ENCODE measurements at places on chromosomes 13 and 19. TPM values are rescaled to one million over a fixed set of nuclear protein-coding genes. Genes with fewer than 3 reads are reported as not detected.

Gene RASIP1
- total RNA-seq = not detected

Gene OR7A5
- not detected for total RNA-seq

Gene ZFP82
- 3.6 TPM for total RNA-seq

Gene RYR1
- 0.65 TPM for total RNA-seq

- H3K36me3 ChIP-seq = no peaks in the 10 kb centered on the region
- H3K4me3 ChIP-seq = no peak overlapping the region
- H3K27ac ChIP-seq = no peak overlapping the region
- no peaks in the 10 kb centered on the region for H3K4me1 ChIP-seq
Observed at GRCh38 chr19:282501-282900, 8.7 kb downstream of the PLPP2 start.

DNA sequence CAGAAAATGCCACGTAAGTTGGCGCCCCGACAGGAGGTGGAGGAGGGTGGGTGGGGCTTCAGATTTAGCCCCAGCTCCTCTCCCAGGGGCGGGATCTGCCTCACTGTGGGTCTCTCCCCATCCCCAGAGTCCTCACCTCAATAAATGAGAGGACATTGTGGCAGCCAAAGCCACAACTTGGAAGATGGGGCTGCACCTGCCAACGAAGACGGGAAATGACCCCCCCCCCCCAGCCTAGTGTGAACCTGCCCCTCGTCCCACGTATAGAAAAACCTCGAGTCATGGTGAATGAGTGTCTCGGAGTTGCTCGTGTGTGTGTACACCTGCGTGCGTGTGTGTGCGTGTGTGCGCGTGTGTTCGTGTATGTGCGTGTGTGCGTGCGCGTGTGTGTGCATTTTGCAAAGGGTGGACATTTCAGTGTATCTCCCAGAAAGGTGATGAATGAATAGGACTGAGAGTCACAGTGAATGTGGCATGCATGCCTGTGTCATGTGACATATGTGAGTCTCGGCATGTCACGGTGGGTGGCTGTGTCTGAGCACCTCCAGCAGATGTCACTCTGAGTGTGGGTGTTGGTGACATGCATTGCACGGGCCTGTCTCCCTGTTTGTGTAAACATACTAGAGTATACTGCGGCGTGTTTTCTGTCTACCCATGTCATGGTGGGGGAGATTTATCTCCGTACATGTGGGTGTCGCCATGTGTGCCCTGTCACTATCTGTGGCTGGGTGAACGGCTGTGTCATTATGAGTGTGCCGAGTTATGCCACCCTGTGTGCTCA, 1.5 kb upstream of the TRAPPC5 start:
- no peaks in the 10 kb centered on the region for H3K27me3 ChIP-seq
- H3K36me3 ChIP-seq = peaks cover 13% of the 10 kb centered on the region
- DNase-seq = no peak

GRCh38 chr19:17865364-17866311, 5.9 kb downstream of the RPL18A start:
- no peak for DNase-seq
- H3K36me3 ChIP-seq = peaks cover 36% of the 10 kb centered on the region
- H3K27ac ChIP-seq = no peak overlapping the region
- H3K4me3 ChIP-seq = no peak overlapping the region
- H3K27me3 ChIP-seq = no peaks in the 10 kb centered on the region

GRCh38 chr19:4068047-4068966, 1.6 kb upstream of the ZBTB7A start:
- H3K4me1 ChIP-seq = peaks cover 40% of the 10 kb centered on the region
- peak overlapping the region; percentile 92 for H3K27ac ChIP-seq
- DNase-seq = peak; percentile 58
- H3K27me3 ChIP-seq = no peaks in the 10 kb centered on the region
- peak overlapping the region; percentile 66 for H3K4me3 ChIP-seq

DNA sequence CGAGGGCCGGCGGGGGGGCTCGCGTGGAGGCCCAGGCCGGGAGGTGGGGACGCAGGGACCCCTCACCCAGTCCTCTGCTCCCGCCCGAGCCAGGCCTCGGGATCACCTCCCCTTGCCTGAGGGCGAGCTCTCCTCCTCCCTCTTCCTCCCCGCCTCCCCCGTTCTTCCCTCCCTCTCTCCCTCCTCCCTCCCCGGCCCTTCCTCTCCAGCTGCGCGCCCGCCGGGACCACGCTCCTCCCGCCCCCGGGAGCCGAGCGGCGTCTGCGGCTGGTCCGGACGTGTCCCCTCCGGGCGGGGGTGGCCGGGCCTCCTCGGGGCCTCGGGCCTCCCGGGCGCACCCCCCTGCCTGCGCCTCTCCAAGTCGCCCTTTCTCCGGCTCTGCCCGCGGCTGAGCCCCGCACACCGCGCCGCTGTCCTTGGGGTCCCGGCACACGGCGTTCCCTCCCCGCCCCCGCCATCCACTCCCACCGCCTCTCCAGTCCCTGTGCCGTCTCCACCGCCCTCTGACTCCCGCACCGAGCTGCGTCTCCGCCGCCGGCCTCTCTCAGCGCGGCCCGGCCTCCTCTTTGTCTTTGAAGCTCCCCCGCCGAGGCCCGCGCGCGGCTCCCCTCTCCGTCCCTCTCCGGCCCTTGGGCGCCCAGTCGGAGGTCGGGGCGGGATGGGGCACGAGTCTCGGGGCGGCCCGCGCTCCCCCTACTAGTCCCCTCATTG, 5.7 kb downstream of the SOX1 start:
- no peak overlapping the region for H3K4me3 ChIP-seq
- H3K36me3 ChIP-seq = no peaks in the 10 kb centered on the region
- no peak for DNase-seq

GRCh38 chr13:106640515-106640914, 72.6 kb upstream of the ARGLU1 start:
- no peak overlapping the region for H3K4me3 ChIP-seq
- H3K27me3 ChIP-seq = no peaks in the 10 kb centered on the region
- no peaks in the 10 kb centered on the region for H3K36me3 ChIP-seq
- no peak overlapping the region for H3K27ac ChIP-seq
- DNase-seq = no peak

- H3K4me1 ChIP-seq = no peaks in the 10 kb centered on the region
- no peak overlapping the region for H3K4me3 ChIP-seq
- H3K36me3 ChIP-seq = no peaks in the 10 kb centered on the region
Observed at GRCh38 chr19:835210-835810, 5.5 kb upstream of the PRTN3 start.

GRCh38 chr19:6498294-6499036, 3.6 kb downstream of the TUBB4A start:
- peaks cover 15% of the 10 kb centered on the region for H3K4me1 ChIP-seq
- no peak overlapping the region for H3K27ac ChIP-seq
- no peaks in the 10 kb centered on the region for H3K36me3 ChIP-seq
- H3K4me3 ChIP-seq = no peak overlapping the region

- H3K4me3 ChIP-seq = no peak overlapping the region
- H3K4me1 ChIP-seq = no peaks in the 10 kb centered on the region
- peaks cover 12% of the 10 kb centered on the region for H3K27me3 ChIP-seq
- no peaks in the 10 kb centered on the region for H3K36me3 ChIP-seq
Observed at GRCh38 chr19:33622809-33623511, 1.2 kb downstream of the CHST8 start.

DNA sequence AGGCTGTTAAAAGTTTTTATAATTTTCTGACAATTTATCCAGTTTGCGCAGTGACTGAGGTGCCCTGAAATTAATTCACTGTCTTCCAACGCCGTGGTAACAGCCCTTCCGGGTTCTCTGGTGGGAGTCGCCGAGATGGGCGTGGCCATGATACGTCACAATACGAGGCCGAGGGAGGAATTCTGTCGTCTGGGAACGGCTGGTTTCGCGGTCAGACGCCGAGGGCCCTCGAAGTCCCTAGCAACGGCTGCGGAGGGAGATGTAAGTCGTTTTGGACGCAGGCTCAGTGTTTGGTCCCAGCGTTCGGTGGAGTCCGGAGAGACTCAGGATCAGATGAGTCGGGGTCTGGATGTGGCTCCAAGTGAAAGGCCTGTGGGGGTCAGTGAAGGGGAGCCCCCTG, 21.7 kb downstream of the ZNF613 start:
- H3K27ac ChIP-seq = no peak overlapping the region
- H3K27me3 ChIP-seq = no peaks in the 10 kb centered on the region
- H3K4me1 ChIP-seq = no peaks in the 10 kb centered on the region
- DNase-seq = no peak

DNA sequence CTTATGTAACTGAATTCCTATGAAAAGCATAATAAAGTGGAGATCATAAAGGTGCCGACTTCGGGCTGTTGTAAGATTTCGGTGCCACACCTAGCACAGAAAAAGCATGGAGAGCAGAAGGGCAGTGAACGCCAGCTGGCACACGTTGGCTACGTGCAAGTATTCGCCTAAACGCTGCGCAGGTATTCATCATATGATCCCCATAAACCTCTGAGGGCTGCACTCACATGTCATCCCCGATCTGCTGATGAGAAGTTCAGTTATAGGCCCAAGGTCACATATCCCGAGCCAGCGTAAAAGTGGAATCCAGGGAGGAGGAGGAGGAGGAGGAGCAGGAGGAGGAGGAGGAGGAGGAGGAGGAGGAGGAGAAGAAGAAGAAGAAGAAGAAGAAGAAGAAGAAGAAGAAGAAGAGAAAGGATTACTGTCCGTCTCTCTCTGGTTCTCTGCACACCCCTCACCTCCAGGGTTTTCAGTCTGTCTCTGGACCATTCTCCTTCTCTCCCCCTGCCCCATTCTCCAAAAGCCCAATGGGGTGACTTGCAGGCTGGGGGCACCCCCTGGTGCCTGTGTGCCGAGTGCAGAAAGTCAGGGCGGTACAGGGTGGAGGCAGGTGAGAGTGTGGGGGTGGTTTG, 18.6 kb upstream of the CYP2S1 start:
- no peak overlapping the region for H3K27ac ChIP-seq
- no peak for DNase-seq
- no peaks in the 10 kb centered on the region for H3K27me3 ChIP-seq
- no peaks in the 10 kb centered on the region for H3K36me3 ChIP-seq
- H3K4me1 ChIP-seq = peaks cover 3% of the 10 kb centered on the region

GRCh38 chr13:49908637-49909036, 27.5 kb downstream of the SPRYD7 start:
- no peak overlapping the region for H3K27ac ChIP-seq
- H3K4me3 ChIP-seq = no peak overlapping the region
- H3K27me3 ChIP-seq = no peaks in the 10 kb centered on the region
- no peak for DNase-seq
- no peaks in the 10 kb centered on the region for H3K4me1 ChIP-seq

DNA sequence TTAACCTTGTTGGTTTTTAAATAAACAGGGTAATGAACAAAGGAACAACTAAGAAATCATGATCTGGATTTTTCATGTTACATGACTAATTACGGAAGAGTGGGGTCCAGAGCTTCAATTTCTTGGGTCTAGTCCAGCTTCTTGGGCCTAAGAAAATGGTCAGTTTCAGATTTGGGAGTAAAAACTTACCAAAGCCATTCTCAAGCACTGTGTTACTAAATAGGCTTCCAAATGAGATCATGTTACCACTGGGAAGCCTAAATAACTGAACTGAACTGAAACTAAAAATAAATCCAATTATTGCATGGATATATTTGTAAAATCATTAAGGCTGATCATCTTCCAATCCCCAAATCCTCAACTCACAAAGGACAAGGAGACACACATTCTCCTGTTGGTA, 13.9 kb downstream of the TBC1D4 start:
- no peak for DNase-seq
- H3K4me1 ChIP-seq = no peaks in the 10 kb centered on the region
- H3K27ac ChIP-seq = no peak overlapping the region
- H3K4me3 ChIP-seq = no peak overlapping the region
- no peaks in the 10 kb centered on the region for H3K36me3 ChIP-seq

DNA sequence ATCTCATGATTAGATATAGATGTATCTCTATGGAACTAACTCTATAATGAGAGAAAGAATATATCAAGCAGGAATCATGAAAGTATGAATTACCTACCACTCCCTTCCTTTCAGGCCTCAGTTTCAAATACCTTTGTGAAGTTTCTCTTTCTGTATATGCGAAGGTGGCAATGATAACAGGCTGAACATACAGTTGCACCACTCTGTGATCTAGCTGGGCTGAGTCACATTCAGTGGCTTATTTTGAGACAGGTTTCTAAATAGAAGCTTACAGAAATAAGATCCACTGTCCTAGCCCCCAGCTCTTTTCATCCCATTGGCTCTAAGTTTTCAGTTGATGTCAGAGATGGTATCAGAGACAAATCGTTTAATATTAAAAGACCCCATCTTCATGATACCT, 662.0 kb downstream of the SLITRK1 start:
- no peak for DNase-seq
- no peak overlapping the region for H3K4me3 ChIP-seq
- no peaks in the 10 kb centered on the region for H3K36me3 ChIP-seq
- no peaks in the 10 kb centered on the region for H3K27me3 ChIP-seq

DNA sequence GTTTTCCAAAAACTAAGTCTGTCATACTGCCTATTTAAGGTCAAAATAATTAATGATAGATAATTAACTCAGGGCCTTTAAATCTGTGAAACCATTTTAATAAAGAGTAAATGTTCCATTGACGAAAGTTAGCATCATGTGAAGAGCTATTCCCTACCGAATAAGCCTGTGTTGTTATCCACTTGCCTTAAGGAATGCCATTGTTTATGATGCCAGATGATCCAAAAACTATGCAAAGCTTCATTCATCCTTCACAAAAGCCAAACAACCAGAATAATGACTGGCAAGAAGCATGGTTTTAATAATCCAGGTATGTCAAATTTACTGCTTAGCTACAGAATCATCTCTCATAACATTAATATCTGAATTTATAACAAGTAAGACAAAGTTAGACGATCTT, 6.5 kb upstream of the GPC6 start:
- no peaks in the 10 kb centered on the region for H3K27me3 ChIP-seq
- no peak overlapping the region for H3K4me3 ChIP-seq
- no peaks in the 10 kb centered on the region for H3K4me1 ChIP-seq

DNA sequence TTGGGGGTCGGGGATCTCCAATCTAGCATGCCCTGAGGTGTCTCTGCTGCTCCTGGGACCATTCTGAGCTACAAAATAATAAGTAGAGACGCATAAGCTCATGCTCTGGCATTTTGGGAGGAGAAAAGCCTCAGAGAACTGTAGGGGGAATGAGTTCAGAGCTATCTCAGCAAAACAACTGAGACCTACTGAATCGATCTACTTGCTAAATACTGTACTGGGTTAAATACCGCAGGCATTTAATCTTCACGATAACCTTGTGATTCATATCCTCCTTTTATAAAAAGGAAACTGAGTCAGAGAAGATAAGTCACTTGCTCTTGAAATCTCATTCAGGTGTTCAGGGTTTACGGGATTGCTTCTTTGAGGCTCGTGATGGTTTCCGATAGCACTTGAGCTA, 468.1 kb downstream of the FGF9 start:
- no peak overlapping the region for H3K4me3 ChIP-seq
- no peak for DNase-seq
- H3K36me3 ChIP-seq = no peaks in the 10 kb centered on the region
- H3K4me1 ChIP-seq = no peaks in the 10 kb centered on the region
- H3K27ac ChIP-seq = no peak overlapping the region

DNA sequence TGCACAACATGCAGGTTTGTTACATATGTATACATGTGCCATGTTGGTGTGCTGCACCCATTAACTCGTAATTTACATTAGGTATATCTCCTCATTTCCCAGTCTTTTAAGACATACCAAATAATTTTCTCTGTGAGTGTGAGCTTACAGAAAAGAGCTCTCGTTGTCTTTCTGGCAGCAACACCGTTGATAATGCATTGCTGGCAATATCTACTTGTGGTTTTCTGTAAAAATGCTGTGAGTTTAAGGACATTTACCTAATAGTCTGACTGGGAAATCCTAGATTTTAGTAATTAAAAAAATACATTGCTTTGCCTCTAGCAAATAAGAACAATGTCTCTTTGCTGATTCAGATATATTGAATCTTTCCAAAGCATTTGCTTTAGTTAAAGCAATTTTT, 8.4 kb downstream of the IGFL3 start:
- H3K4me1 ChIP-seq = no peaks in the 10 kb centered on the region
- H3K4me3 ChIP-seq = no peak overlapping the region
- H3K27me3 ChIP-seq = peaks cover 10% of the 10 kb centered on the region
- H3K36me3 ChIP-seq = no peaks in the 10 kb centered on the region
- DNase-seq = no peak
- H3K27ac ChIP-seq = no peak overlapping the region

All from natural killer cell (primary cell).